Stimulated activated CD4-positive, alpha-beta T cell treated with anti-CD3 and anti-CD28 coated beads, Interleukin-1b, Interleukin-23, amount 100 ng/mL, for 1 hour (primary cell): ENCODE measurements at places on chromosomes 16 and 17.

DNA sequence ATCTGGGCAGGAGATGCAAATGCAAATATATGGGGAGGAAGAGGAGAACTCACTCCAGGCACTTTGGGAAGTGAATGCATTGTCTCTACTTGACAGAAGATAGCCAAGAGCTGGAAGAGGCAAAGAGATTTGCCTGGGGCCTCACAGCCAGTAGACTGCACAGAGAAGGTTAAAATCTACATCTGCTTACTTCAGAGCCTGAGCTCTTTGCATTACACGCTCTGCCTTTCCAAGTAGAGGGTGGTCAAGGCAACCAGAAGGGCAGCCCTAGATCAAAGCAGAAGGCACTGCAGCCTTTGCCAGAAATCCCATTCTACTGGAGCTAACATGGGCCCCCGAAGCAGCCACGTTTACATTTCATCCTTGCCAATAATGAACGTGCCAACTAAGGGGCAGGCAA lies 407.2 kb upstream of the CCL2 start:
- DNase-seq, result no peak

- no peak for DNase-seq
Observed at GRCh38 chr16:80604600-80605355, 64.0 kb downstream of the DYNLRB2 start.

- no peak for DNase-seq
Observed at GRCh38 chr17:61784510-61784909, 78.8 kb downstream of the BRIP1 start.

- DNase-seq, result no peak
Observed at GRCh38 chr17:81381632-81382577, 13.4 kb upstream of the BAHCC1 start.

DNA sequence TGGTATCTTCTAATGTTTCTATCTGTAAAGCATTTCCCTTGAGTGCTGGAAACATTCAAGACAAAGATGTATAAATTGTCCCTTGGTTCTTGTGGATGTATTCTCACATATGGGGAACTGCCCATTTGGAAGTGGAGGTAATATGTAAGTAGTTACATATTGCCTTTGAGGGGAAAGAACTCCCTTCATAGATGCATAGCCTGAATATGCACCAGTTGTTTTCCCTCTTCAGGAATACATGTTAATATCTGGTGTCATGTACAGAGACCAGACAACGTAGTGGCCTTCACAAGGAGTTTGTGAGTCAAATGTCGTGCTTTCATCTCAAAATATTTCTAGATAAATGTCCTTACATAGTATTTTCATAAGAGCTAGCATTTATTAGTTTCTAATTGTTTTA lies 213.5 kb downstream of the BCAS3 start:
- no peak for DNase-seq

GRCh38 chr16:50274326-50275097 lies 8.2 kb downstream of the ADCY7 start:
- DNase-seq, result no peak

DNA sequence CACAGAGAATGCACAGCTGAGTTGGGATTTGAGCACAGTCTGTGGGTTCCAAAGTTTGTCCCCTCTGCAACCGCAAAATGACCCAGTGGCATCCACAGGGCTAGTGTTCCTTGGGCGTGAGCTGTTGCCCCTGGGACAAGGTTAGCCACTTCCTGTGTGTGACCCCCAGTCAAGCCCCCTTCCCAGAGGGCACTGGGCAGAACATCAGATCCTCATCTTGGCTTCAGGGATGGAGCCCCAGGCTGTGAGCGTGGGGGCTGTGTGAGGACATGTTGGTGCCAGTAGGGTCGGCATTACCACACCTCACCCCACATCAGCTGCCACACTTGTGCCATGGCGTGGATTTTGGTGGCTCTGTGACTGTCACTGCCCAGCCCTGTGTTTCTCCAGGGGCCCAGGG lies 55.3 kb downstream of the USP22 start:
- no peak for DNase-seq

- DNase-seq, result no peak
Observed at GRCh38 chr16:86727131-86727530, 148.8 kb downstream of the FOXL1 start.

GRCh38 chr16:11781773-11782172 lies 15.3 kb downstream of the ZC3H7A start:
- DNase-seq, result no peak
